ENCODE measurements at places on chromosomes 1 and 21.

- no peak for DNase-seq
Measured at GRCh38 chr1:59265622-59266021, 31.3 kb upstream of the FGGY start.

GRCh38 chr1:105137543-105138457 is 1388.1 kb downstream of the AMY1C start:
- DNase-seq: no peak

DNA sequence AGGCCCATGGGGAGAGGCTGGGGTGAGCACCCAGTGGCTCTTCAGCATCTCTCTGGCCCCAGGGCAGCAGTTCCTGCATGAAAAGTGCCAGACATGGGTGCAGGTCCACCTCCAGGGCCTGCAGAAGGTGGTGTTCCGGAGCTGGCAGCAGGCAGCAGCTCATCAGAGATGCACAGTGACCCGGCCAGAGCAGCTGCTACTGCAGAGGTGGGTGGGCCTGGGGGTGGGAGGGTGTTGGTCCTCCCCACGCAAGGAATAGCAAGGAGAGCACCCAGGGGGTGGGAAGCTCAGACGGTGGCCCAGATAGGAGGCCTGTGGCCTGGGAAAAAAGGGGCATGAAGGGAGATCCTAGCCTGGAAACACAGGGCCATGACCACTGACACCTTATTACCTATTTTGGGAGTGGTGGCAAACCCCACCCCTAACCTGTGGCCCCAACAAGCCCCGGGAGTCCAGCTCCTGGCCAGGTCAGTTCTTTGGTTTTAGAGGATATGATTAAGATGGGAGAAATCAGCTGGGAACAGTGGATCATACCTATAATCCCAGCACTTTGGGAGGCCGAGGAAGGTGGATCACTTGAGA is 20.2 kb downstream of the C1orf167 start:
- DNase-seq: no peak

DNA sequence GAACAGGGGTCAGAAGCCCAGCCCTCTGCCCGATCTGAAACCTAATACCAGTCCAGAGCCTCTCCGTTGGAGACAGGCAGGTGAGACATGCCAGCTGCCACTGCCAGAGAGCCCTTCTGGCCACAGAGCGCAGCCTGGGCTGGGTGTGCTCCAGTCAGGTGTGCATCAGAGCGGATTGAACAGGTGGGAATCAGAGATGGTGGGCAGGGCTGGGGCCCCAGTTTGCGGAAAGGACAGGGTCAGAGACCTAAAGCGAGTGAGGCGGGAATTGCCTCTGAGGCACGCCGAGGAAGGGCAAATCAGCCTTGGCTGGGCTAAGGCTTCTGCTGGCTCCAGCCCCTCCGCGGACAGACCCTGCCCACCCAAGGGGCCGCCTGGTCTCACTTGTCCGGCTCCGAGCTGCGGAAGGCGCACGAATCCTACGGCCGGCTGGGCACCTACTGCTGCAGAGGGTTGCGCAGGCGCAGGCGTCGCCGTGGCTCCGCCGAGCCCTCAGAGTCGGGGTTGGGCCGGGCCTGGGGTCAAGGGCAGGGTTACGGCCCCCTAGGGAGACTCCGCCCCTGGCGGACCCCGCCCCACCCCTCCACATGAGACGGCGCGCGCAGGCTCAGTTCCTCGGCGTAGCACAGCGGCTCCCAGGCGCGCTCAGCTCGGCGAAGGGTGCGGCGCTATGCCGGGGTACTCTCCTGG is 10.3 kb downstream of the CPLANE2 start:
- DNase-seq: no peak

GRCh38 chr1:154683820-154684219 is 75.8 kb upstream of the ADAR start:
- DNase-seq: no peak

- no peak for DNase-seq
Measured at GRCh38 chr1:119554183-119554582, 47.2 kb downstream of the HSD3B1 start.

DNA sequence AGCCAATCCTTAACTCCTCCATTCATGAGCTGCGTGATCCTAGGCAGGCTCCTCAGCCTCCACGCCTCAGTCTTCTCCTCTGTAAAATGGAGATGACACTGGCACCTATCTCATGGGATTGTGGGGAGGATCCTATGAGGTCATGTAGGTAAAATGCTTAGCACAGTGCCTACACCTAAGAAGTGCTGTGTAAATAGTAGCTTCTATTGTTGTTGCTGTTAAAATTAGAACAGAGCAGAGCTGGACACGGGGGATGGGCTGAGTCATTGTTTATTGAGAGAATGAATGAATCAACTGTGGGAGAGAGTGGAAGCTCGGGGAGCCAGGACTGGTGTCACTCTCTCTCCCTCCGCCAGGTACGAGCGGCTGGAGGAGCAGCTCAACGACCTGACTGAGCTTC is 43.0 kb downstream of the TMCC2 start:
- no peak for DNase-seq

All from BJ (cell line).